Stimulated activated CD4-positive, alpha-beta T cell treated with anti-CD3 and anti-CD28 coated beads, TNF-alpha, amount 100 ng/mL, for 1 hour (primary cell): ENCODE measurements at places on chromosomes 12 and 14.

- DNase-seq: no peak
Observed at GRCh38 chr12:15005064-15005463, 32.2 kb downstream of the PDE6H start.

- DNase-seq: no peak
Observed at GRCh38 chr12:56645201-56645716, 525 bp downstream of the ATP5F1B start.

DNA sequence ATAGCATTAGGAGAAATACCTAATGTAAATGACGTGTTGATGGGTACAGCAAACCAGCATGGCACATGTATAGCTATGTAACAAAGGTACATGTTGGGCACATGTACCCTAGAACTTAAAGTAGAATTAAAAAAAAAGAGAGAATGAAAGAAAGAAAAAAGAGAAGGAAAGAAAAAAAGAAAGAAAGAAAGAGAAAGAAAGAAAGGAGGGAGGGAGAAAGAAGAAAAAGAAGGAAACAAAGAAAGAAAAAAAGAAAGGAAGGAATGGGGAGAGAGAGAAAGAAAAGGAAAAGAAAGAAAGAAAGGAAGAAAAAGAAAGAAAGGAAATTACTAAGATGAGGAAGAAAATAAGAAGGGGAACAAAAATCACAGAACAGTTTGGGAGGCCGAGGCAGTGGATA lies 925.5 kb downstream of the LRFN5 start:
- DNase-seq: no peak

GRCh38 chr12:64893961-64894360 lies 69.5 kb downstream of the TBC1D30 start:
- DNase-seq: no peak

DNA sequence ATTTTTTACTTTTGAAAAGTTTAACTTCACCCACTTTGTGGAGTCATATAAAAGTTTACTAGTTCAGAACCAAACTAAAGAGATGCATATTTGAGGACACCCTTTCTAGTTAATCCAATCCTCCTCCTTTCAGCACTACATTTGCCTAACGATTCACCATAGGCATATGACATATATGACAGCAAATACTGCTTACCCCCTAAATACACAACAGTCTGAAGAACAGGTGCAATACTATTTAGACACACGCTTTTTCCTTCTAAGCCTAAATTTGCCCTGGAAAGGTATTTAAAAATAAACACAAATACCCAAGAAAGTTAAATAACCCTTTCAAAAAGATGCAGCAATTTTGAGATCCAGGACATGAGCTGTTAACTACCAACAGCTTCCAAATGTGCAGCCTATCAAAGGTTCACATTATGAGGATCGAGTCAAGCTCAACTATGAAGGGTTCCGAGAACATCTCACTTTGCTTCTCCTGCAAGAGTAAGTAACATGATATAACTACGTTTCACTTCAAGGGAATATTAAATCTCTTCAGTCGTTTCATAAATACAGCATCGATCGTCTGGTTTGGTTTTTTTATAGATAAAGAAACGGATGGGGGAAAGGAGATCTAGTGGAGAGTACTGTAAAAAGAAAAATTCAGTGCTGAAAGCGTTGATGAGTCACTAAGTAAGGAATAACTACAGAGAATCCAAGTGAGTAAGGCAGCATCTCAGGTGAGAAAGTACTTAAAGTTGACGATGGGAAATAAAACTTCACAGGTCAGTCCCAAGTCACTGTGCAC lies 677 bp upstream of the AP4S1 start:
- no peak for DNase-seq

DNA sequence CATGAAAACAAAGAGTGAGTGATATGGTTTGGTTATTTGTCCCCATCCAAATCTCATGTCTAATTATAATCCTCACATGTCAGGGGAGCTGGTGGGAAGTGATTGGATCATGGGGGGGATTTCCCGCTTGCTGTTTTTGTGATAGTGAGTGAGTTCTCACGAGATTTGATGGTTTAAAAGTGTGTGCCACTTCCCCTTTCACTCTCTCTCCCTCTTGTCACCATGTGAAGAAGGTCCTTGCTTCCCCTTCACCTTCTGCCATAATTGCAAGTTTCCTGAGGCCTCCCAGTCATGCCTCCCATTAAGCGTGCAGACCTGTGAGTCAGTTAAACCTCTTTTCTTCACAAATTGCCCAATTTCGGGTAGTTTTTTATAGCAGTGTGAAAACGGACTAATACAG lies 2.1 kb upstream of the ATXN7L3B start:
- DNase-seq: no peak

DNA sequence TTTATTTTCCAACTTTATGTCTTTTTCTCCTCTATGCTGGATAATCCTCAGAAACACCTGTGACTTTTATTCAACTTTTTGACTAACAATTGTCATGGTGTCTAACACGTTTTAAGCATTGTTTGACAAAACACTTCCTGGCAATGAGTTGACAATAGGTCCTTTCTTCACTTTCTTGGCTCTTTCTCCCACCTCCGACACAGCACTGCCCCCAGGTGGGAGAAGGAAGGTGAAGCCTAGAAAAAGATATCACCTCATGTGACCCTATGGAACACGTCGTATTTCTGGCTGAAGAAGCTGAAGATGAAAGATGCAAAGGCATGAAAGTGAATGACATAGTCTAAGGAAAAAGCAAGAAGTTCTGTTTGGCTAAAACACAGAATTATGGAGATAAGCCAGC lies 430.0 kb downstream of the ETNK1 start:
- no peak for DNase-seq

- DNase-seq: no peak
Observed at GRCh38 chr12:132168311-132169031, 24.2 kb downstream of the NOC4L start.

DNA sequence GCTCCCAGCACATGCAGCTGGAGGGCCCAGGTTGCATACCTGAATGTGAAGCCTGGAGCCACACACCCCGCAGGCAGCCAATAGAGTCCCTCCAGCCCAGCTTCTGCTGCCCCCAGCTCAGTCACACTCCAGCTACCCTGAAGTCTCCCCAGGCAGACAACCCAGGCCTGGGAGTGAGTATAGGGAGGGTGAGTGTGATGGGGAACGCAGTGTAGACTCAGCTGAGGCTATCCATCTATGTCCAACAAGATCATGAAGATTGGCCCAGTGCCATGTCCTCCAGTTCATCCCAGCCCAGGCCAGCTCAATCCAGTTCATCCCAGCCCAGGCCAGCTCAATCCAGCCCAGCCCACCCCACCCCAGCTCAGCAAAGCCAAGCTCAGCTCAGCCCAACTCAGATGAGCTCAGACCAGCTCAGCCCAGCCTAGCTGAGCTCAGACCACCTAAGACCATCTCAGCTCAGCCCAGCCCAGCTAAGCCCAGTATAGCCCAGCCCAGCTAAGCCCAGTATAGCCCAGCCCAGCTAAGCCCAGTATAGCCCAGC lies 330.4 kb downstream of the TMEM121 start:
- no peak for DNase-seq

DNA sequence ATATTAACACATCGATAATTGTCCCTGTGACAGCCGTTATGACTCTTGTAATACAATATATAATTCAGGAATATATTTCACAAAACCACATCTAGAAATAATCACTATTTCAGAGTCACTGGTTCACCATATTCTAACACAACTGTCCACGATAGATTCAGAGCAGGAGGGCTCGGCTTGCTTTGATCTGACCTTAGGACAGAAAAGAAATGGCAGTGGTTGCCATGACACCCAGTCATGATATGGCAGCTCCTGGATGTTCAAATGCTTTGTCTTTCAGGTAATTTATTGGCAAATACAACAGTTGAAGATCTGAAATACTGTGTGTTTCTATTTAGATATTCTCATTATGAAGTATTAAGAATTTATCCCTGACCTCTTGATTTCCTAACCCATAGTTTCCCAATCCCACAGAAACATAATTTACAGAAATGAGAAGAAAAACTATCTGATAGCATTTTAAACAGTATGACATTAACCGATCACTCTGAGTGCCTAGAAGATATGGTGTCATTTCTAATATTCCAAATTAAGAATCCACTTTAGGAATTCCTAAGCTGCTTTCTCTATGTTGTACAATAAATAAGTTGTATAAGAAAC lies 116.4 kb downstream of the EPS8 start:
- no peak for DNase-seq

- DNase-seq: no peak
Observed at GRCh38 chr12:988646-989045, 2.4 kb upstream of the ERC1 start.

- no peak for DNase-seq
Observed at GRCh38 chr14:101369194-101369915, 191.9 kb upstream of the DIO3 start.

DNA sequence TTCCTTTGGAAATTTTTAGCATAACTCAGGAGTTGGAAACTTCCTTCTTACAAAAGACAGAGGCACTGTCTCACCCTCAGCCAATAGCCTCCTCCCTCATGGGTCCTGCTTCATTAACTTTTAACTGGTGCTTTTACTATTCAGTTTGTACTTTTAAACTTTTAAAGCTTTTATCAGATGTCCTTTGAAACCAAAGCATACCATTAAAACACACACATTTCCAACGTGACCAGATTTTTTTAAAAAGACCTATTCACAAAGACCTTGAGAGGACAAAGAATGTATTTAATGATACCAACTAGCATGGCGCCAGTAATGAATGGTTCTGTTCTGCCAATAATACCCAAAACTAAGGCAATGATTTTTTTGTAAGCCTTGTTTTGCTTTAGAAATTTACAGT lies 173.6 kb upstream of the EEA1 start:
- DNase-seq: no peak

DNA sequence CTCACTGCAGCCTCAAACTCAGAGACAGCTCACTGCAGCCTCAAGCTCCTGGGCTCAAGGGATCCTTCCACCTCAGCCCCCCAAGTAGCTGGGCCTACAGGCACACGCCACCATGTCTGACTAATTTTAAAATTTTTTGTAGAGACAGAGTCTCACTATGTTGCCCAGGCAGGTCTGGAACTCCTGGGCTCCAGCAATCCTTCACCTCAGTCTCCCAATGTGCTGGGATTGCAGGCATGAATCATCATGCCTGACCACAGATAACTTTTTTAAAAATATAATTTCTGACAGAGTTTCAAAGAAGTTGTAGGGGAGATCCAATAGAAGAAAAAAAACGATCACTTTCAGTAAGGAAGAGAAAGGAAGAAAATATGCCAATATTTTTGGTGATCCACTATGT lies 189.7 kb upstream of the CDKN3 start:
- no peak for DNase-seq

GRCh38 chr14:69093631-69094421 lies 59.1 kb downstream of the DCAF5 start:
- no peak for DNase-seq

DNA sequence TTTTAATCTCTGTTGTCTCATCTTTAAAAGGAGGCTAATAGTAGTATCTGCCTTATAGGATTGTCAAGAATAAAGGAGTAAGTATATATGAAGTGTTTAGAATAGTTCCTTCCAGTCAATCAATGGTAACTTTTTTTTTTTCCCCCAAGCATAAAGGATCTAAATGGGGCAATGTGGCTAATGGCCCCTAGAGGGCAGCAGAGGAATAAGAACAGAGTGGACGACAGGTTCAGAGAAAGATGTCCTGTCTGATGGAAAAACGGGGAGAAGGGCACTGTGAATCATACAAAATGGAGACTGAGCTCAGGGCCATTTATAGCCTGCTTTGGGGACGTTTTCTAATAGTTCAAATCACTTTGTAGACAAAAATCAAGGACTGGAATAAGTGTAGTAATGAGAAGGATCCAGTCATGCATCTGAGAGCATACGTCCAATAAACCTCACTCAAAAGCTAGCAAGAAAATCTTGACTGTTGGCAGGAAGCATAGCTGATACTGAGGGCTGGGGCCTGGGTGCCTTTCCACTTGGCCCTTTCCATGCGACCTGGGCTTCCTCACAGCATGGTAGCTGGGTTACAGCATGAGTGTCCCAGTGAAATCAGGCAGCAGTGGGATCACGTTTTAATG lies 51.3 kb downstream of the IFNG-AS1 start:
- peak; percentile 38 for DNase-seq

- no peak for DNase-seq
Observed at GRCh38 chr12:6074427-6074826, 50.0 kb downstream of the VWF start.

- DNase-seq: no peak
Observed at GRCh38 chr12:75822416-75822815, 209.2 kb downstream of the PHLDA1 start.

DNA sequence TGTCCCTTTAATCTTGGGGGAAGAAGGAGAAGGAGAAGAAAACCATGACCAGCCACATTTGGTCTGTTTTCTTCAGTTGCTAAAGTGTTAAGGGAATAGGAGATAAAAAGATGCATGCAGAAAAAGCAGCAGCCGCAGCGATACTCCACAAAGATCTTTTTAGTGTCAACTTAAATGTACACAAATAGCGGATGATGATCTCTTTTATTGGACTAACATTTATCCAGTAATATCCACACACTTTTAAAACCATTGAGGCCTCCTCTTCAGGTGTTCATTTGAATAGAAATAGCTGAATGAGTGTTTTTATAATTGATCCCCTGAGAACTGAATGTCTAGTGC lies 83.5 kb downstream of the PAPOLA start:
- DNase-seq: no peak

GRCh38 chr12:50411051-50411660 lies 10.5 kb downstream of the LARP4 start:
- DNase-seq: no peak

GRCh38 chr12:124321556-124322270 lies 26.8 kb downstream of the RFLNA start:
- no peak for DNase-seq

- no peak for DNase-seq
Observed at GRCh38 chr14:57391517-57392195, 1.3 kb downstream of the NAA30 start.

DNA sequence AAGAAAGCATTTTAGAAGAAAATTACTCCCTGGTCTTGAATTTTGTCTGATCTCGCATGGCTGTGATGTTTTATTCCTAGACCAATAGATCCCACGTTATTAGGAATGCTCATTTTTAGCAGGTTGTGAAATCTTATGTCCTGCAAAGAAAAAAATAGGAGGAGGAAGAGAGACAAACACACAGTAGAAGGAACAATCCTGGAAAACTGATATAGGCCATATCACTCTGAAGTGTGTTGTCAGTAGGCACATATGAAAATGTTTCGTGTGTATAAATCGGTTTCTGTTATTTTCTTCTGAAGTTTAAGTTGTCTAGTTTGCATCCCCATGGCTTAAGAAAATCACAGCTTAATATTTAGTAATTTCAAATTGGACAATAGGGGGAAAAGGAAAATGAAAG lies 12.4 kb downstream of the SLCO1B3 start:
- DNase-seq: no peak

- DNase-seq: no peak
Observed at GRCh38 chr14:24971255-24971654, 78.7 kb downstream of the STXBP6 start.

GRCh38 chr14:36493761-36494160 lies 26.3 kb downstream of the NKX2-1 start:
- DNase-seq: no peak

GRCh38 chr12:30753751-30754382 lies 884 bp downstream of the CAPRIN2 start:
- no peak for DNase-seq

DNA sequence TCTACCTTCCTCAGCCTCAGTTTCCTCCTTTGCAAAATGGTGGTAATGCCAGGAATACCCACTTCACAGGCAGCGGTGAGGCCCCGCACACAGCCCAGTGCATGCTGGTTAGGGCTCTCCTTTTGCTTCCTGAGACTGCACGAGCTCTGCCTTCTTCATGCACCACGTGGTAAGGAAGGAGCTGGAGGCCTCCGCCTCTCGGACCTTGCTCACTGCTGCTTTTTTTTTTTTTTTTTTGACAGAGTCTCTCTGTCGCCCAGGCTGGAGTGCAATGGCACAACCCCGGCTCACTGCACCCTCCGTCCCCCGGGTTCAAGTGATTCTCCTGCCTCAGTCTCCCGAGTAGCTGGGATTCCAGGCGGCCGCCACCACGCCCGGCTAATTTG lies 18.1 kb downstream of the TAMALIN start:
- DNase-seq: no peak
